ENCODE measurements at places on chromosomes 3 and 15.

DNA sequence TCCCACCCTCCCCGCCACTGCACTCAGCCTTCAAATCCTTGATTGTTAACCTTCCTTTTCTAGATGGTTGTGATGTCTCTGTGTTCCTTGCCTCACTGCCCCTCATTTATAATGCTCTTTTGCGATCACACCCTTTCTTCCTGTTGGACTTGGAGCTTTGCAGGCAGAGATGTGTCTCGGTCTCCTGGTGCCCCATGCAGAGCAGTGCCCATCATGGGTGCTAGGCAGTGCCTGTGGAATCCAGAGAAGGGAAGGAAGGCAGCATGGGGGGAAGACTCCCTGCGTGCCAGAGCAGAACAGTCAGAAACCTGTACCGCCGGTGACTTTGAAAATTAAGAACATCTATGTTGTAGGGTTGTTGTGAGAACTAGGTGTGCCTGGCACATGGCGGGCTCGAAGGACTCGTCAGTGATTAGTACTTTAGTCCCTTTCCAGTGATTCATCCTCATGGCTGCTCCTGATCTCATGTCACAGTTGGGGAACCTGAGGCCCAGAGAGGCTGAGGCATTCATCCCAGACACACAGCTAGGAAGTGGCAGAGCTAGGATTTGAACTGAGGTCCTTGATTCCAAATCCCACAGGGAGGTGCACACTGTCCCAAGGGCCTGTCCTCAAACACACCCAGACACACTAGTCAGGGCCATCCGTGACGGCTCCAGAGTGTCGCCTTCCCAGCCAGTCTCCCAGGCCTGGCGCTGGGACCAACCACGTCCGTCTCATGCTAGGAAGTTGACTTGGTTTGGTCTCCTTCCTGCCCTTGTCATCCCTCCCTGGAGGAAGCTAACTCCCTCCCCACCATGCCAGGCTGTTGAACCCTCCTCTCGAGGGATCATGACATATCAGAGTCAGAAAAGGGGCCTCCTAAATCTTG, 58.3 kb downstream of the SMAD6 start:
- DNase-seq = no peak

DNA sequence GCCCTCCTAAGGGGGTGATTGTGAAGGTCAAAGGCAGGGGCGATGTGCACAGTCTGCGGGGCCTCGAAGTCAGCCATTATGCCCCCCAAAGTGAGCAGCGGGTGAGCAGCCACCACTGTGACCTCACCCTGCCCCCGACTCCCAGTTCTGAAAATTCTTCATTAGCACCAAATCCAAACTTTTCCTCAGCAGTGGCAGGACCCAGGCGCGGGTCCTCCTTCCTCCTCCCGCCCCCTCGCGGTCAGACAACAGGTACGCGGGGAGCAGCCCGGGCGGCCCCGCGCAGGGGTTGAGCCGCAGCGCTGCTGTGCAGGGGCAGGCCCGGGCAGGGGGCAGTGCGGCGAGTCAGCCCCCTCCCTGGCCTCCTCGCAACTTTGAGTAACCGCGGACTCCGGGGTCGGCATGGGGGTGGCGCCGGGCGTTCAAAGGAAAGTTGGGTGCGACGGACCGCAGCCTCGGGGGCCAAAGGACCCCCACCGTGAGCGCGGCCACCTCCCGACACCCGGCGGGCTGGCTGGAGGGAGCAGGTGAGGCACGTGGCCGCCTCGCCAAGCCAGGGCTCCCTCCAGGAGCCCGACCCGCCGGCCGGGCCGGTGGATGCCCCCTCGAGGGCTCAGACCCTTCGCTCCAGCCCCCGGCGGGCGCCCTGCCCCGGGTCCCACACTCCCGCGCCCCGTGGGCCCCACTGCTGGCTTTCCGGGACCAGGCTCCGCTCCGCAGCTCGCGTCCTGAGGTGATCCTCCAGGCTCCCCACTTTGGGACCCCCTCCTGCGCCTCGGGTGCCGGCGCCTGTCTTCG, 49.4 kb upstream of the CCDC174 start:
- DNase-seq = no peak

DNA sequence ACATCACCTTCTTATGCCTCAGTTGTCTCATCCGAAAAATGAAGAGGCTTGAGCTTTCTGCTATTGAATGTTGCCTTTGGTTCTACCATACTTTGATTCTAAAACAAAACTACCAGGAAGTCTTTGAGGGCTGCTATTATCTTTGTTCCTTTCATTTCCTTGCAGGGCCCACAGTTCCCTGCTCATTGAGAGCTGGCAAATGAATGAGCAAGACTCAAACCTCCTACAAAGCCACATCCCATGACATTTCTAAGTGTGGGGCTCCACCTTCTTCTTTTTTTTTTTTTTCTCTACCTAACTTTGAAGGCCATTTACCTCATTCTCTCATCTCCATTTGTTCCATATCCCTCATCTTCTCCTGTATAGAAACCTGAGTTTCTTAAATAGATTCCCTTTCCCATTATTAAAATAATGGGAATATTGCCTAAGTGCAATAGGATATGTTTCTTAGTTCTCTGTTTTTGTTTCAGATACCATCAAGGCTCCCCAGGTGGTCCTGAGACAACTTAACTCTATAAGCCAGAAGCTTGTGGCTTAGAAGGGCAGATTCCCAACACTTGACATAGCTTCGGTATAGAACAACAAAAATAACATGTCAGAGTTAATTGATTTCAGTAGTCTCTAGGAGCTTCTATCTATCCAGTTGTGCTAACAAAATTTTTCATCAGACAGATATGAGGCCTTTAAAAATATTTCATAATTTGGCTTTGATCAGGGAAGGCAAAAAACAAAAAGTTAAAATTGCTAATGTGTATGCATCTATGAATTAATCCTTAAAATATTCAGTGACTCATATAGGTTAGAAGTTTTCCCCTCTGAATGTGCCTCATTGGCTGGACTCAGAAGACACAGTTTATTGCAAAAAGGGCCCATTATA, 951.6 kb downstream of the TUSC7 start:
- no peak for DNase-seq

- no peak for DNase-seq
Observed at GRCh38 chr15:90031231-90031791, 30.2 kb downstream of the ZNF710 start.

GRCh38 chr3:183502237-183503181, 53.0 kb downstream of the KLHL6 start:
- DNase-seq = no peak

- DNase-seq = no peak
Observed at GRCh38 chr3:59254433-59254832, 204.6 kb upstream of the CFAP20DC start.

- DNase-seq = no peak
Observed at GRCh38 chr3:155425396-155425795, 131.9 kb upstream of the STRIT1 start.

- DNase-seq = no peak
Observed at GRCh38 chr3:89957451-89957850, 850.0 kb downstream of the EPHA3 start.

GRCh38 chr15:36858423-36858822, 241.9 kb downstream of the MEIS2 start:
- no peak for DNase-seq

DNA sequence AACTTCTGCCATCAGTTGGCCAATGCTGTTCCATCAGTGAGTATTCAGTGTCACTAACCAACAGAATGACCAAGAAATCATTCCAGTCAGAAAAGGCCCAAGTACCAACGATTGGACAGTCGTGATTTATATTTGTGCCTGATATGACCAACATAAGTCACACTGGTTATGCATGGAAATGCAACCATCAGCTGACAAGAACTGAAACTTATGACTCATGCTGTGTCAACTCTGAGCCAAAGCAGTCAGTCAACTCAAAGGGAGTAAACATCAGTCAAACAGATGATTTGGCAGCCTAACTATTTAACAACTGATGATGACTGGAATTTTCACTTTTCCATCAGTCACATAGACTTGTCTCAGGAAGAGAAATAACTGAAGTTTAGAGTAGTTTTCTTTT, 142.4 kb downstream of the ANXA2 start:
- peak; percentile 26 for DNase-seq

- no peak for DNase-seq
Observed at GRCh38 chr15:57555270-57555669, 36.4 kb upstream of the MYZAP start.

DNA sequence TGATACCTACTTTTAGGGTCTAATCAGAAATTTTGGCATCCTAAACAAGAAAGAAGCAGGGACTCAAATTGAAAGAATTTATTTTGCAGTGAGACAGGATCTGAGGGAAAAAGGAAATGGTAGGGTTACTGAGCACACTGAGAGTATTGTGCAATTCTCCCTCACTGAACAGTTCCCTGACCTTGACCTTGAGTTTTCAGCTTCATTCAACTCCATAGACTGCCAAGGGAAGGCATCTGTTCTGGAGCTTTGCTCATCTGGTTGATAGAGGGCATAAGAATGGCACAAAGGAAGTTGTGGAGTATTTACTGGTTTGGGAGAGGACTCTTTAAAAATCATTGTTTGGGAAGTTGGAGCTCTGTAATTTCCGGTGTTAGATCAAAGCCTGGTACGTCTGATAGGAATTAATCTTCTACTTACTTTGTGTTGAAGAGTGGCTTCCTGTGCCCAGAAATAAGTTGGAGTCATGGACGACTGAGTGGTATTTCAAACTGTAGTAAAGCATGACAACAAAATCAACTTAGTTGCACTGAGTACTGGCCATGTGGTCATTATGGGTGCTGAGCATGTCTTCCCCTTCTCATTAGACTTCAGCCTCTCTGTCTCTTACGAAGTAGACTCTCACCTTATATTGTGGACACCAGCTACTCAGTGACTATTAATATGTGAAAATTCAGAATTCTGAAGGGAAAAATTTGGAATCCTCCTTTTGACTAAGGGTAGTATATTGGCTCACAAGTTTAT, 40.8 kb downstream of the CLDN1 start:
- DNase-seq = no peak

DNA sequence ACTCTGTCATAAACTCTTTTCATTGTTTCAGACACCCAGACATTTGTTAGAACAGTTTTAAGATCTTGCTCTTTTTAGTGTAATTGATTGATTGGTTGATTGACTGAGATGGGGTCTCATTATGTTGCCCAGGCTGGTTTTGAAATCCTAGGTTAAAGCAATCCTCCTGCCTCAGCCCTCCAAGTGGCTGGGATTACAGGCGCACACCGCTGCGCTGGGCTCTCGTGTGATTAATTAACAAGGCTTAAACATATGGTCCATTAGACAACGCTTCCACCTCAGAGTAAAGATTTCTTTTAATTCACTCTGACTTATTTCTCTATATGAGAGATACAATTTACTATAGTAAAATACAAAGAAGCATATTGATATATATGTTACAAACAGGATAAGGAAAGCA, 114.0 kb upstream of the C2CD4B start:
- no peak for DNase-seq

DNA sequence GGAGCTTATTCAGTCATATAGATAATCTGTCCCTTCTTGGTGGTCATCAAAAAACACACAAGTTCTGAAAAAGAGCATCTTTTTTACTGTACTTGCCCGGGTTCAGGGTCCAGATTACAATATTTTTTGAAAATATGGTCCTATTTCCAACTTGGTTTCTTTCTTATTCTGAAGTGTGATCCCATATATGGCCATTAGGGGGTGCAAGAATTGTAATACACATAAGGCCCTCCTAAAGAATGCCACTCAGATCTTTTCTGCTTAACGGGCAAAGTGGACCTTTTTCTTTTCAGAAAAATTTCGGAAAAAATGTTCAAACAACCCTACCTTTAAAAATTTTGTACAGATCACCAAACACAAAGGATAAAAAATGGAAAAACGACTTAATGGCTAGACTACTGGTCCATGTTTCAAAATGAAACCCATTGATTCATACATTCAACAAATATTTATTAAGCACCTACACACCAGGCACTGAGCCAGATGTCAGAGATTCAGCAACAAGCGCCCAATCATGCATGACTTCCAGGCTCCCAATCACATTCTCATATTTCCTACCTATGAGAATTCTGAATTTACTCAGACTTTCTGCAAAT, 102.0 kb upstream of the MYRIP start:
- DNase-seq = no peak

DNA sequence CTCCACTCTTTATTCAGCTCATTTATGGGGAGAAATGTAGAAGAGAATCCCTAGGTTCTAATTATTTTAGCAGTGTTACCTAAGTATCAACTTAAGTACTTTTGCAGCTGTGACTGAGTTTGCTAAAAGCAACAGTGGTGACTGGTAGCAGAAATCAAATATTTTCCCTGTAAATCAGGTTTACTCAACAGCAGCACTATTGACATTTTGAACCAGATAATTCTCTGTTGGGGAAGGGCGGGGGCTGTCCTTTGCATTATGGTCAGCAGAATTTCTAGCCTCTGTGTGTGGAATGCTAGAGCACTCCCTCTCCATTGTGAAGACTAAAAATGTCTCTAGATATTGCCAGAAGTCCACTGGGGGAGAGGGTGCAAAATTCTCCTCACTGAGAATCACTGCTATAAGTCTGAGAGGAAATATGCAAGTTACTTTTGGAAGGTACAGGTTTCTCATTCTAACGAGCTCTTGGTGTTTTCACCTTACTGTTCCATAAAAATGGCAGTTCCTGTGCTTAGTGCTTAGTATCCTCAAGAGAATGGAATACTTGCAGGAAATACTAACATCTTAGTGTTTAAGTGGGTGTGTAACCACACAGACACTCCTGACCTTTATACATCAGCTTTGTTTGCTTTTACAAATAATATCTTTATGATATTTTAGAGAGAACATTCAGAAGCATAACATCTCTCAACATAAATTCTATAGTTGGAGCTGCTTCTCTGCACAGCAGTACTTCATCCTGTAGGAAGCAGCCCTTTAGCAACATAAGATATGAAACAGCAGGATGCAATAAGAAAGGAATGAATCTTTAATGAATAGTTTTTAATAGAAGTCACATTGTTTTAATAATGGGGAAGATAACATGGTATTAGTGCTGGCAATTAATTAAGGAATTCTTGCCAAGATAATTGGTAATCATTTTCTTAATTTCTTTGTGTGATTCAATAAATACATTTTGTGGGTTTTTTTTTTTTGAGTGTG, 246.5 kb upstream of the GOLIM4 start:
- DNase-seq = no peak

DNA sequence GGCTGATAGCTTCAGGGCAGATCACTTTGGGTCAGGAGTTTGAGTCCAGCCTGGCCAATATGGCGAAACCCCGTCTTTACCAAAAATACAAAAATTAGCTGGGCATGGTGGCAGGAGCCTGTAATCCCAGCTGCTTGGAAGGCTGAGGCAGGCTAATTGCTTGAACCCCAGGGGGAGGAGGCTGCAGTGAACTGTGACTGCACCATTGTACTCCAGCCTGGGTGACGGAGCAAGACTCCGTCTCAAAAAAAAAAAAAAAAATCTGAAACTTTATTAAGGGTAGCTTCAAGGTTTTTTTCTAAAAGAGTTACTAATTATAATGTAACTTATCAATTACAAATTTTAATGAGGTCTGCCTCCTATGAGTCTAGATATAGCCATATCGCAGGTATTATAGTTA, 5.1 kb downstream of the NECTIN3 start:
- DNase-seq = no peak
